Omental fat pad (tissue), 4 donors: ENCODE measurements at places on chromosomes 5 and 9.

- no peak for DNase-seq
Observed at GRCh38 chr9:87546704-87547103, 49.0 kb downstream of the DAPK1 start.

DNA sequence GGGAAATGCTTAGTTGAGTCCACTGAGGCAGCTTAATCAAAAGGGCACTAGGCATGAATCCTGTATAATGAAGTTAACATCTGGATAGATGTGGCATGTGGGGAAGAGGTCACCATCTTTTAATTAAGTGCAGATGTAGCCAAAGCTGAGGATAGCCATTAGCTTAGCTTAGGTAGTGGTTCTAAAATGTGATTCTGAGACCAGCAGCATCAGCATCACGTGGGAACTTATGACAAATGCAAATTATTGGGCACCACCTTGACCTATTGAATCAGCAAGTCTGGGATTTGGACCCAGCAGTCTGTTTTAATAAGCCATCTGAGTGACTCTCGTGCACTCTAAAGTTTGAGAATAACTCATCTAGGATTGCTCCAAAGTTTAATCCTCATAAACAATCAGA, 63.8 kb downstream of the SNCAIP start:
- DNase-seq: no peak

DNA sequence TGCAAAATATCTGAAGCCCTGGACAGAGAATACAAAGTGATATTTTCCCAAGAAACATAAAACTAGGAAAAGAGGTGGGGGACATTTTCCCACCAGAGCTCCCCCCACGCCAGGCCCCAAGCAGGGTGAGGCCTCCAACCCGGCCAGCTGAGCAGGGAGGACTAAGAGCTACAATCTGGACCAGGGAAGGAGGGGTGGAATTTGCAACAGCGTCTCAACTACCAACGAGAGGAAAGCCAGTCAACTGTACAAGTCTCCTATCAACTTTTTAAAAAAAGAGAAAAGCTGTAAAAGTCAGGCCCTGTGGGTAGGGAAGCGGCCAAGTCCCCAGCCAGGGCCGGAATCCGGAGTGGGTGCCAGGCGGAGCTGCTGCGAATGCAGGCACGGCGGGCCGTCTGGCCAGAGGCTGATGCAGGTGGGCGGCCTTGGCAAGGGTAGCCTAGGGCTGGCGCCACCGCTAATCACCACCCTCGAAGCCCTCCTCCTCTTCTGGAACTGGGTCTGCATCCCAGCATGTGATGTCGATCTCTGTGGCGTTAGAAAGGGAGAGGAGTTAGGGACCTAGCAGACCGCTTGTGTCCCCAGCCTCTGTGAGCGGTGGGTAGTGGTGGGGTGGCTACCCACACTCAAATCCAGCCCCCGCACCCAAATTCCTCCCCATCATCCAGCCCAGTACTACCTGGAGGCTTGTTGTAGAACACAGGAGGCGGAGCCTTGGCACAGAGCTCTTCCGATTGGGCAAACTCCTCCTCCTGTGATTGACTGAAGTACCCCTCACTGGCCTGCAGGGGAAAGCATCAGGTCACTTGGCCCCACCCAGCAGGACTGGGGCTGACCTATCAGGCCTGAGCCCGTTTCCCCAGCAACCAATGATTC, 10.6 kb downstream of the PRR7 start:
- no peak for DNase-seq

- no peak for DNase-seq
Observed at GRCh38 chr5:147578228-147579024, 68.6 kb upstream of the DPYSL3 start.

- DNase-seq: no peak
Observed at GRCh38 chr5:20276061-20276958, 288.3 kb upstream of the CDH18 start.

- DNase-seq: no peak
Observed at GRCh38 chr5:61115968-61116367, 46.3 kb downstream of the SMIM15 start.

DNA sequence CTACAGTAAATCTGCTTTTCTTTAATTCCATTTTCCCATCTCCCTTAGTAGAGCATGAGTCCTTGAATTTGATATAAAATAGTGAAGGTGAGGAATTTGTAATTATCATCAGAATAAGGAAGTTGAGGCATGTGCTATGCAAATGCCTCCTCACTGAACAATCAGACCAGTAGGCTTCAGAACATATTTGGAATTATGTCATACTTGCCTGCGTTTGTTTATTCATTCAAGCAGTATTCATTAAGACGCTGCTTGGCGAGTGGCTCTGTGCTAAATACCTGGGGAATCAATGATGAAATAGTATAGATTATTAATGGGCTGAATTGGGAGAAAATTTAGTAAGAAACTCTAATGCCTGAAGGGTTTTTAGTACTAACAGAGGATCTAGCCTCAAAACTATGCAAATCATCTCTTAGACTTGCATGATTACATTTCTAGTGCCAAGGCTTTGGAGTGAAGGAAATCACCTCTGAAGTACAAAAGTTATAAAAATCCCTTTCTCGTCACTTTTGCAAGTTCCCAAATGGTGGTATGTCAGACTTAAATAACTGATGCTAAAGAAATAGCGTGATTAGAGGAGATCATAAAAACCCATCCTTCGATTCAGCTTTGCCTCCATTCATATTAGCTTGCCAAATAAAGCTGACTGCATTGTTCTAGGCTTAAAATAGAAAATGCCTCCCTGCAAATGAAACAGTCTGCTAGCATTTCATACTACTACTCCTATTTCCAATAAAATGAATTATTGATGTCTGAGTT, 141.7 kb downstream of the PCSK5 start:
- no peak for DNase-seq

DNA sequence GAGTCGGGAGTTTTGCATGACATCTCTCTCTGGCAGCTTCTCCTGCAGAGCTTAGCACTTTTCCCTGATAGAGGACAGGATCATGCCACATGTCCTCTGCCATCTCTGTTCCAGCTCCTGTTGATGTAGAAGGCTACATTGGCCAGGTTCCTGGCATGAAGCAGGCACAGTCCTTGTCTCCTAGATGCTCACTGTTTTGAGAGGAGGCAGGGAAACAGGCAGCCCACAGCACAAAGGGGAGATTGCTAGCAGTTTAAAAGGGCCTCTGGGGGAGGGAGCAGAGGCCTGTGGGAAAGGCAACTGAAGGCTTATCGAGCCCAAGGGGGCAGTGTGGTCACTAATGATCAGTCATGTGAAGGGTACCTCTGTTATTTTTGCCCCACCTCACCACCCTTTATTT, 10.7 kb downstream of the ARHGAP26 start:
- no peak for DNase-seq

GRCh38 chr9:130939405-130940026, 469 bp upstream of the FIBCD1 start:
- DNase-seq: no peak

DNA sequence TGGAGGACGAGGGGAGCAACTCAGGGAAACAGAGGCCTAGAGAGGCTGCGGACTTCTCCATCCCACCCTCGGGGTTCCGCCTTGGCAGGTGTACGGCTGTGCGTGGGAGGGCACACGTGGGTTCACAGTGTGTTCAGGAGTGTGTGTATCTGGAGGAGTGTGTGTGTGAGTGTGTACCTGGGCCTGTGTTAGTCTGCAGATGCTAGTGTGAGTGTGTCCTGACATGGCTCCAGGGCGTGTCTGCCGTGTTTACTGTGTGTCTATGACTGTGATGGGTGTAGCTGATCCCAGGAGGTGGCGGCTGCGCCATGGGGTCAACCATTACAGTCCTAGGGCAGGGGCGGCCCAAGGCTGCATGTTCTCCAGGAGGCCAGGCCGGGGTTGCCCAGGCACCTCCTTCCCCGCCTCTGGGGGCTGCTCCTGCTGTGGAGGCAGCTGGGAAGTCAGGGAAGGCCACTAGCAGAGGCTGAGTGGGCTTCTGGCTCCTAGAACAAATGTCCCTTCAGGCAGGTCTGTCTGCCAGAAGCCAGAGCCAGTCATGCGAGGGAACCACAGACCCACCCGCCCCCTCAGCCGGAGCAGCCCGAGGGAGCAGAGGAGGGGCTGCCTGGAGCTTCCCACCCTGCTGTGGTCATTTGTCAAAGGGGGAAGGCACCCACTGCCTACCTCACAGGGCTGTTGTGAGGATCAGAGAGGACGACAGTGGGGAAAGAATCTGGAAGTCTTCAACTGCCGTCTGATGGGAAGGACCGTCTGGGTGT, 21.4 kb downstream of the CRB2 start:
- no peak for DNase-seq

DNA sequence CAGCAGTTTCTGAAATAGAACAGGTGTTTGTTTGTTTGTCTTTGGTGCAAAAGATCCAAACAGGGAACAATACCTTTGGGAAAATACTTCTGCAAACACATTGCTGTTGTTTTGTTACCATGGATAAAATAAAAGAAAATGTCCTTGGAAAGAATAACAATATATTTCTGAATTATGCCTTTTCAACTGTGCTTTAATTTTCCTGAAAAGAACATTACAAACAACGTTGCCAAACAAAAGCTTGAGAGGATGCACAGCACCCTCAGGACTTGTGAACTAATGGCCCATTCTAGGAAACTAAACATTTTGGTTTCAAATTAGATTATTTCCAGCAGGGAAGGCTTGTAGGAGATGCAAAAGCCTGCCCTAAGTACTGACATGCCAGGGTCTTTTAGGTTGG, 967.2 kb downstream of the TLE4 start:
- no peak for DNase-seq

DNA sequence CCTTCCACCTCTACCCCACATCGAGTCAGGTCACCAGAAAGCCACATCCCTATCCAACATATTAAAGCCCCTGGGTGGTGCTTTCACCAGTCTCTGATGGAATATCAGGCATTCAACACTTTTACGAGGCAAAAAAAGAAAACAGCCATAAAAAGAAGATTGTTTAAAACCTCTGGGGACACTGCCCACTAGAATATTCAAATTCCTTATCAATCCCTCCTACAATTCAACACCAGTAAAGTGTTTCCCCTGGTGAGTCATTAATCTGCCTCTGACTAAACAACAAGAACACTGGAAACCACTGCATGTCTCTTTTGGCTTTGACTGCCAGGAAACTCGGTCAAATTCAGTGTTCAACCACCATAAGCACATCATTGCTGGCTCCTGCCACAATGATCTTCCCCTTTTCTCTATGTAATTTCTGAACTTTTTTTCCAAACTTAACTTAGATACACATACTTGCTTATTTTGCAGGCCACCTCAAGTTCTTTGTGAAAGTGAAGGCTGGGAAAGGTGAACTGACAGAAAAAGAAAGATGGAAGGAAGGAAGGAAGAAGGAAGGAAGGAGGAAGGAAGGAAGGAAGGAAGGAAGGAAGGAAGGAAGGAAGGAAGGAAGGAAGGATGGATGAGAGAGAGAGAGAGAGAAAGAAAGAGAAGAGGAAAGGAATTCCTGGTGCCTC, 105.3 kb downstream of the PAX5 start:
- no peak for DNase-seq

- no peak for DNase-seq
Observed at GRCh38 chr9:130232899-130233586, 32.5 kb upstream of the HMCN2 start.

GRCh38 chr5:111829701-111830100, 72.7 kb upstream of the NREP start:
- no peak for DNase-seq

- DNase-seq: no peak
Observed at GRCh38 chr5:95682891-95683290, at the start of gene SPATA9. TSS of gene SPATA9 (minus strand) at chr5:95682991. CDS start at chr5:95682854, 137 bp downstream.

DNA sequence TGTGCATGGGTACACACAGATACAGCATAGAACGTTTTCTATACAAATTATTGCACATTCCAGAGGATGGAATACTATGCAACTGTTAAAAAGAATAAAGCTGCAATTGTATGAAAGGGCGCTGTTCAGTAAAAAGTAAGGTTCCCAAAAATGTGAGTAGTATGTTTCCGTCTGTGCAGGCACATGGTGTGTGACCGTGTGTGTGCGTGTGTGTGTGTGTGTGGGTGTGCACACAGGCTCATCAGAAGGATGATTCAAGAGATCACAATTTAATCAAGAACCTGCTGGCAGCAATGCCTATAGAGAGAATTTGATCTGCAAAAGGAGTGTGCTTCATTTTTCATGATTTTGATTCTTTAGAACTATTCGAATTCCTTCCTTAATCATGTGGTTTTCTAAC, 76.3 kb downstream of the SEMA4D start:
- peak; percentile 48 for DNase-seq

GRCh38 chr5:124056991-124057723, 545.2 kb downstream of the CSNK1G3 start:
- no peak for DNase-seq

- DNase-seq: no peak
Observed at GRCh38 chr5:88876714-88877113, 6.3 kb downstream of the MEF2C start.

DNA sequence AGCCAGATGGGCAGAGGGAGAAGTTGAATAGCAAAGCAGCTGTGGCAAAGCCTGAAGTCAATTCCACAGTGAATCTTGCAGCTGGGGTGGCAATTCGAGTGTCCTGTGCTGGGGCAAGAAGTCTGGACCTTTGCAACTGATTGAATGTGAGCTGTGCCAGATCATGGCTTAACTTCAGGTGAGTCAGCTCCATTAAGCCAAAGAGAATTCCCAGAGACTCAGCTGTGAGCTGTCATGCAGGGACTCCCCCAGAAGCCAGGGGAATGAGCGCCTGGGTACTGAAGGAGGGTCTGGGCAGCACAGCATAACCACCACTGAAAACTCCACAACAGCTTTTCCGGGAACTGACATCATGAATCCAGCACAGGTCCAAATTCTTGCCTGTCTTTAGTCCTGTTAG, 153.5 kb upstream of the TRPC7 start:
- DNase-seq: no peak

DNA sequence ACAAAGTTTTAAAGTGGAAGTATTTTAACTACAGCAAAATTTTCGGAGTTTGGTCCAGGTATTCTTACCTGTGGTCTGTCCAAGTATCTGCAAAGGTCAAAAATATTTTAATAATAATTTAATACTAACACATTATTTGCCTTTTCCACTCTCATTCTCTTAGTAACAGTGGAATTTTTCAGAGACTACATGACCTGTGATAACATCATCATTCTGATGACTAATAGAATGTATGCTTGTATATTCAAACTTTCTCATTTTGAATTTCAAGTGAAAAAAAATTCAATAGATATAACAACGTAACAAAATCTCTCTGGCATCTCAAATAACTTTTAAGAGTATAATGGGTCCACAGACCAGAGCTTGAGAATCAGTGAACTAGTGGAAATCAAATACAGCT, 78.3 kb downstream of the FBXL17 start:
- DNase-seq: no peak

DNA sequence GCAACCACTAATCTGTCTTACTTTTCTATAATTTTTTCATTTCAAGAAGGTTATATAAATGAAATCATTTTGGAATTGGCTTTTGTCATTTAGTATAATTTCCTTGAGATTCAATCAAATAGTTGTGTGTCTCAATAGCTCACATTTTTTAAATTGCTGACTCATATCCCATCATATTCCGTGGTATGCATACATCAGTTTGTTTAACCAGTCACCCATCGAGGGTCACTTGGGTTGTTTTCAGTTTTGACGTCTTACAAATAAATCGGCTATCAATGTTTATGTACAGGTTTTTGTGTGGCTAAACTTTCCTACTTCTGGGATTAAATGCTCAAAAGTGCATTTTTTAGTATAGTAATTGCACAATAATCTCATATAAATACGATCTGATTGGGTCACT, 185.5 kb downstream of the TAF11L14 start:
- DNase-seq: no peak

- no peak for DNase-seq
Observed at GRCh38 chr9:126157826-126158587, 168.6 kb upstream of the MVB12B start.

- no peak for DNase-seq
Observed at GRCh38 chr5:143086908-143087637, 316.4 kb downstream of the NR3C1 start.
